ENCODE measurements at places on chromosomes 6 and 20.

GRCh38 chr6:21587961-21588480 lies 5.5 kb upstream of the SOX4 start:
- DNase-seq, result peak; percentile 17

GRCh38 chr6:108556866-108557493 lies 3.7 kb upstream of the FOXO3 start:
- DNase-seq, result no peak

DNA sequence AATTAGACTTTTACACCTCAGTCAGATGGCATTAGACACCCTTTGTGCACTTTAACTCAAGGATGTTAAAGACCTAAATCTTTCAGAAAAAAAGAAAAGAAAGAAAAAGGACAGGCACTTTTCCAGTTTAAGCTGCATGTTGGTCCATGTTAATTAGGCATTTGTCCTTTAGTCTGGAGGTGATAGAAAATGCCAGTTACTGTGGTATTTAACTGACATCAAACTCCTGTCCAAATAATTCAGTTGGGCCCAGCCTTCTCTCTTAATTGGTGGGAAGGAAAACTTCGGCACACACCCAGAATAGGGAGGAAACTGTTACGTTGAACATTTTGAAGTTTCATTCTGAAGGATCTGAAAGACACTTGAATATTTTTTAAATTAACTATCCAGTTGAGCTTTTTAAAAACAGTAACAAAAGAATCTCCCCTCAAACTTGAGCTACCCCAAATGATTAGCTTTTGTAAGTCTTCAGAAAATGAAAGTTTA lies 30.3 kb downstream of the RREB1 start:
- no peak for DNase-seq

DNA sequence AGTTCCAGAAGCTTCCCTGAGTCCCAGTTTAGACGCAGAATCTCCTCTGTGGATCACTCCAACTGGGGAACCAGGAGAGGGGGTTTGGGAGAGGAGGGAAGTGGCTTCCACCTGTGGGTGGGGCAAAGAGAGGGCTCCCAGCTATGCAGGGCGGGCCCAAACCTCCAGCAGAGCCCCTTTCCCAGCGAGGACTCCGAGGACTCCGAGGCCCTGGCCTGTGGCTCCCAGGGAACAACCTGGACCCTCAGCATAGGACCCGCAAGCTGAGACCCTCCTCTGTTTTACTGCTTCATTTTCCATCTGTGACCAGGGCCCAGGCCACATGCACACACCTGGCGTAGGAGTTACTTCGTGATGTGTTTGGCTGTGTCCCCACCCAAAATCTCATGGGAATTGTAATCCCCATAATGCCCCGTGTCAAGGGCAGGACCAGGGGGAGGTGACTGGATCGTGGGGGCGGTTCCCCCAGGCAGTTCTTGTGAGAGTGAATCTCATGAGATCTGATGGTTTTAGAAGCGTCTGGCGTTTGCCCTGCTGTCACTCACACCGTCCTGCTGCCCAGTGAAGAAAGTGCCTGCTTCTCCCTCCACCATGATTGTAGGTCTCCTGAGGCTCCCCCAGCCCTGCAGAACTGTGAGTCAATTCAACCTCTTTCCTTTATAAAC lies 27.9 kb downstream of the NTSR1 start:
- no peak for DNase-seq

DNA sequence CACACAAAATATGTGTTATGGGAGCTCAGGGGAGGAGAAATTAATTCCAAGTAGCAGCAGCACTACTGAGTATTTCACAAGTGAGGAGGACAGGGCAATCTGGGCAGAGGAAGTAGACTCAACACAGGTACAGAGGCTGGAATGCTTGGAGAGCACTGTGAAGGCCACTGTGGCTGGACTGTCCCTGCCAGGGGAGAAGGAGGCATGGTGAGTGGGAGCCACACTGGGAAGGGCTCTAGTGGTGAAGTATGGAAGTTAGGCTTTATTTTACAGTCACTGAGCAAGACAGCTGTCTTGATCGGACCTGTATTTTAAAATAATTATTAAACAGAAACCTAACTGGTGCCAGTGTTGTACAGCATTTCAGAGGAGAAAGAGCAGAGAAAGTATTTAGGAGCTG lies 28.8 kb downstream of the FAM229B start:
- DNase-seq, result no peak

- DNase-seq, result no peak
Measured at GRCh38 chr6:138231381-138231886, 13.1 kb upstream of the PBOV1 start.

DNA sequence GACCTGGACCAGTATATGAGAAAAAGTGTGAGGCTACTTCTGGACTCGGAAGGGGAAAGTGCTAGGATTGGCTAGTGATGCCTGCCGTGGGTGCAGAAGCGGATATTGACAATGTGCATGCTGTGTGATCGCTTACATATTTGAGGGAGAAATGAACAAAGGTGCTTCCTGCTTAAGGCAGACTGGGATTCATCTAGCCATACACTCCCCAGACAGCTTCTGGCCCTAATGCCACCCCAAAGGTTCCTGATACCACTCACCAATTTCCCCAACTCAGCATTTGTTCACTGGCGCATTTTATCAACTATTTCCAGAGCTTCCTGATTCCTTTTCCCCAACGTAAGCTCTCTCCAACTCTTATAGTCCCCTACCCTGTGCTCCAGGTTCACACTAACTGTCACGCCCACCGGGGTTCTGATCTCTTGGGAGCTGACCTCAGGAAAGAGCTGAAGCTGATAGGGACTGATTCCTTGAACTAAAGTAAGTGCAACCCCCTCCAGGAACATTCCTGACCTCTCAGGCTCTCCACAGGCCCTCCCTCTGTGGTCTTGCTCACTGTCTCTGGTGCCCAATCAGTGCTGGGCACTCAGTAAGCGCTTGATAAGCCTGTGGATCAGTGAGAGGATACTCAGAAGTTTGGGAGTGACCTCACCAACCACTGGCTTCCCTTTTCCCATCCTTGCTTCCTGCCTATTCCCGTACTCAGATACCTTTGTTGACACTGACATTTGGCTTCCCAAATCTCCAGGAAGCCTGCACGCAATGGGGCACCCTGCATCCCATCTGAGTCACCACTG lies 73.3 kb downstream of the MRPL14 start:
- DNase-seq, result no peak

GRCh38 chr20:43448748-43449535 lies 8.8 kb upstream of the SRSF6 start:
- peak; percentile 21 for DNase-seq

DNA sequence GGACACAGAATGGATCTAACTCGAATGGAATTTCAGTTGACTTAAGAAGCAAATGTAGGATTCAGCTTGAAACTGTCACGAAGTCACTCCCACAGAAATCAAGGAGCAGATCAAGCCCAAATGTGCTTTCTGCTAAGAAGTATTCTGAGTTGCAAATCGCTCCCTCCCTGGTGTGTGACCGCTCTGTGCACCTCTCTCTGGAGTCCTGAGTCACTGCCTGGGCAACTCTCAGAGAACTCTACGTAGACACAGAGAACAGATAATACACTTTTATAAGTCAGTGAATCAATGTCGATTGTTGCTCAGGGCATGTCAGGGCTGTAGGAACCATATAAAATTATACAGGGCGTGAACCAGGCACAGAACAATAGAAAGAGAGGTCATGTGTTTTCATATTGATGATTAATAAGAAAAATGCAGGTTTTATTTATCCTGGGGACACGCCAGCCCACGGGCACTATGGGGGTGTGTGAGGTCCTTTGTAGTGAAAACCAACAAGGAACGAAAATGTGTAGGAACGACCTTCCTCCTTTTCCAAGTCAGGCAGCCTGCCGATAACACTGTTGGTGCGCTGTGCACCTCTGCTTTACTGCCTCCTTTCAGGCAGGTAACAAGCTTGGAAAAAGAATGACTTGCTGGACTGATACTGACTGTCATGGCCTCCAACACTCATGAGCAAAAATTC lies 248.1 kb upstream of the FOXQ1 start:
- no peak for DNase-seq

DNA sequence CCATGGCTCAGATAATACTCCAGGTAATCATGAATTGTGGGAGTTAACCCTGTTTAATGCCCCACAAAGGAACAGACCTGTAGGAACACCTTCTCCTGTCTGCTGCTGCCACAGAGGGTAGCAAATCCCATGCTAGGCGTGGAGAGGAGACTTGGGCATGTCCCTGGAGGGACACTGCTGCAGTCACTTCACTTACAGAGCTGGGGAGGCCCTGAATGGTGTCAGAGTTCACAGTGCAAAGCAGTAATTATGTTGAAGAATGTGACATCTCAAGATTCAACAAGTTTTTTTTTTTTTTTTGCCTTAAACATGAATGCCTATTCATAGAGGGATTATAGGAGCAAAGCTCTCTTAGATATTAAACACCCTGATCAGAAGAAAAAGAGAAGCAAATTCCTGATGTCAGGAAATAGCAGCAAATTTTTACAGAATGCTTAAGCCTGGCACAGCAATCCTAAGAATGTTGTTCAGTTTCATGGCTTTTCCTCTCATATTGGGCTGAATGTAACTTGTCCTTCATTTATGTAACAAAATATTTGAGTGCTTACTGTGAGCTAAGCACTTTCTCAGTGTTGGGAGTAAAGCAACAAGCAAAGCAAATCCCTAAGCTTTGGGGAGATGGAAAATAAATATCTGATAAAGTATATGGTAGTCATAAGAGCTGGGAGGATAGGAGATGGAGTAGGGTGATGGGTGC lies 45.0 kb downstream of the CARMIL1 start:
- no peak for DNase-seq

- DNase-seq, result no peak
Measured at GRCh38 chr20:53231061-53231460, 258.9 kb downstream of the TSHZ2 start.

DNA sequence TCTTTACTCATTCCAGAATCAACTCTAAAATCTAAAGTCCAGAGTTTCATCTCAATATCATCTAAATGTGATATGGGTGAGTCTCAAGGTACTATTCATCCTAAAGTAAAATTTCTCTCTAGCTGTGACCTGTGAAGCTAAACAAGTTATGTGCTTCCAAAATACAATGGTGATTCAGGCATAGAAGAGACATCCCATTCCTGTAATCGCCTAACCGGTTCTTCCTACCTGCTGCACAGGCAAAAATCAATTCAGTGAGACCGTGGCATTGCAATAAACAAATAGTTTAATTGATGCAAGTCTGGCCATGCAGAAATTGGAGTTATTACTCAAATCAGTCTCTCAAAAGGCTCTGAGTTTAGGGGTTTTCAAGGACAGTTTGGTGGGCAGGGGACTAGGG lies 232.8 kb downstream of the UBE3D start:
- no peak for DNase-seq

- peak; percentile 51 for DNase-seq
Measured at GRCh38 chr6:1596088-1596852, 13.4 kb upstream of the FOXC1 start.

DNA sequence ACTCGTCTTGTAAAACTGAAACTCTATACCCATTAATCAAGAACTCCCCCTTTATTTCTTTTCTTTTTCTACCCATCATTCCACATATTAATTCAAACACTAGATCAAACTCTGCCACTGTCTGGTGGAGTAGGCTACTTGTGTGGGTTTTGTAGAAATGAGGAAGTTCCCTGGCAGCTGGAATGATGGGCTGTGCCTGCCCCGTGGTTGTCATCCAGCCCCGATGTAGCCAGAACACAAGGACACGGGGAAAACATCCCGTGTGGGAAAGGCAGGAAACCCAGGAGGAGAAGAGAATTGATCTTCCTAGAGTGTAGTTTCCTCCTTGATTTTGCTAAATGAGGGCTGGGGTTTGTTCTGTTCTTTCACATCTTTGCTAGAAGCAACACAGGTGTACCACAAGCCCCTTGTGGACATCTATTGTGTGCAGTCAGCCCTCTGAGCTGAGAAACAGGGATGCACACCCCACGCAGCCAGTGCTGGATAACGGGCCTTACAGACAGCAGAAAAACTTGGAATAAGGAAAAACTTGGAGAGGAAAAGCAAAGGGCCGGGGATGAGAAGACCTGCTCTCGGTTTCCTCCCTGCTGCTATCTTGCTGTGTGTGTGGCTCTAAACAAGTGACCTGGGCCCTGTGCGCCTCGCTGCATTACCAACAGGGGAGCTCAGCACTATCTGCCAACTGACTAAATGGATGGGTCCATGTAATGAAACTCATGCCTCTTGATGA lies 88.0 kb downstream of the SCML4 start:
- peak; percentile 41 for DNase-seq
